CD14-positive monocyte (primary cell): ENCODE measurements at places on chromosomes 5 and 9.

- H3K27ac ChIP-seq = no peak overlapping the region
- no peak overlapping the region for H3K4me3 ChIP-seq
- H3K27me3 ChIP-seq = no peaks in the 10 kb centered on the region
- no peak for DNase-seq
- no peaks in the 10 kb centered on the region for H3K36me3 ChIP-seq
- H3K4me1 ChIP-seq = no peaks in the 10 kb centered on the region
These were observed 1793.0 kb upstream of the ACO1 start for GRCh38 chr9:30591461-30591860.

- no peaks in the 10 kb centered on the region for H3K36me3 ChIP-seq
- H3K27ac ChIP-seq = no peak overlapping the region
- H3K27me3 ChIP-seq = no peaks in the 10 kb centered on the region
These were observed 92.4 kb downstream of the ISL1 start for GRCh38 chr5:51475628-51476027.

GRCh38 chr9:100449420-100449819 lies 22.5 kb downstream of the MSANTD3 start:
- H3K4me1 ChIP-seq = no peaks in the 10 kb centered on the region
- no peaks in the 10 kb centered on the region for H3K27me3 ChIP-seq
- no peak for DNase-seq
- H3K36me3 ChIP-seq = peaks cover 4% of the 10 kb centered on the region
- no peak overlapping the region for H3K4me3 ChIP-seq

DNA sequence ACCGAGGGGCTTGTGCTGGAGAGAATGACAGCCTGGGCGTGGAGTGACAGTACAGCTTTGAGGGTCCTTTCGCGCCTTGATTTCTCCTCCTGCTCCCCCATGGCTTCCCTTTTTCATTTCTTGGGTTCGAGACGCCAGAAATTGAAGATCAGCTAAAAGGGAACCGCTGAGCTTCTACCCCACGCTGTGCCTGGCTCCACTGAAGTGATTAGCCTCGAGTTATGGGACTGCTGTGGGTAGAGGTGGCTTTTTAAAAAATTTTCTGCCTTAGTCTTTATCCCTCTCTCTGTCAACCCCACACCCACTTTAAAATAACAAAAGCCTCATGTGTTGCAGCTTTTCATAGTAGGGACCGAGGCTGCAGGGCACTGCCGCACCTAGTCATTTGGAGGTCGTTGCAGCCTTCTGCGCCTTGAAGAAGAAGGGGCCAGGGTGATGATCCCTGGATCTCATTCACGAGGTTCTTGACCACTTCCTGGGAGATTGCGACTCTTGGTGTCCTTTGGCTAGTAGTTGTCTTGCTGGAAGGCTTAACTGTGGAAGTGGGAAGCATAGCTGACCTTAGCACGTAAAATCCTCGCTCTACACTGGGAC lies 603 bp downstream of the PPIP5K2 start:
- DNase-seq = peak; percentile 19
- H3K4me3 ChIP-seq = peak overlapping the region; percentile 99
- no peaks in the 10 kb centered on the region for H3K36me3 ChIP-seq
- H3K27ac ChIP-seq = peak overlapping the region; percentile 97
- no peaks in the 10 kb centered on the region for H3K27me3 ChIP-seq
- peaks cover 9% of the 10 kb centered on the region for H3K4me1 ChIP-seq

DNA sequence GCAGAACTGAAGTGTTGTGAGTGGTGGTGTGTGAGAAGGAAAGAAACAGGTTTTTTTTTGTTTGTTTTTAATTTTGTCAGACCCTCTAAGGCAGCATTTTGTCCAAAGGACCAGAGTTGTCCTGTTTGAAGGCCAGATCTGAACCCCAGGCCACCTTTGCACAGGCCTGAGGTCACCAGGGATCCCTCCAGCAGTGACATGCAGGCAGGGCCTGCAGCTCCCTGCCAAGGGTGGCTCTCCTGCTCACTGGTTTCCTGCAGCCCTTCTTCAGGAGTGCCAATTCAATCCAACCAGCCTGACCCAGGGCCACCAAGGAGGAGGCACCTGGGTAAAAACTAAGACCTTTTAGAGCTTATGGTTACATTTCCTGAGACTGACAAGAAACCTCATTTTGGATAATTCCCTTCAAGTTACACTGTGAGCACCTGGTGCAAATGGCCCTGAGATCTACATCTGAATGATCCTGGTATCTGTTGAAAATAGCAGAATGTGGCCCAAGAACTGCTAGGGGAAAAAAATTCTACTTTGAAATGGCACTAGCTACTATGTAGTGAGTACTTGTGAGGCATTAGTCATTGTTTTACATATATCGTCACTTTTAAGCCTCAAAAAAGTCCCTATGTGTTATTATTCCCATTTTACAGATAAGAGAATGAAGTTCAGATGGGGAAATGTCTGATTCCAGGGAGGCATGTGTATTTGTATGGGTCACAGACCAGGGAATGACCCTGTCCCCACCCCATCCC lies 33.5 kb upstream of the SMU1 start:
- H3K36me3 ChIP-seq = peaks cover 63% of the 10 kb centered on the region
- DNase-seq = no peak
- no peak overlapping the region for H3K4me3 ChIP-seq
- no peaks in the 10 kb centered on the region for H3K4me1 ChIP-seq

DNA sequence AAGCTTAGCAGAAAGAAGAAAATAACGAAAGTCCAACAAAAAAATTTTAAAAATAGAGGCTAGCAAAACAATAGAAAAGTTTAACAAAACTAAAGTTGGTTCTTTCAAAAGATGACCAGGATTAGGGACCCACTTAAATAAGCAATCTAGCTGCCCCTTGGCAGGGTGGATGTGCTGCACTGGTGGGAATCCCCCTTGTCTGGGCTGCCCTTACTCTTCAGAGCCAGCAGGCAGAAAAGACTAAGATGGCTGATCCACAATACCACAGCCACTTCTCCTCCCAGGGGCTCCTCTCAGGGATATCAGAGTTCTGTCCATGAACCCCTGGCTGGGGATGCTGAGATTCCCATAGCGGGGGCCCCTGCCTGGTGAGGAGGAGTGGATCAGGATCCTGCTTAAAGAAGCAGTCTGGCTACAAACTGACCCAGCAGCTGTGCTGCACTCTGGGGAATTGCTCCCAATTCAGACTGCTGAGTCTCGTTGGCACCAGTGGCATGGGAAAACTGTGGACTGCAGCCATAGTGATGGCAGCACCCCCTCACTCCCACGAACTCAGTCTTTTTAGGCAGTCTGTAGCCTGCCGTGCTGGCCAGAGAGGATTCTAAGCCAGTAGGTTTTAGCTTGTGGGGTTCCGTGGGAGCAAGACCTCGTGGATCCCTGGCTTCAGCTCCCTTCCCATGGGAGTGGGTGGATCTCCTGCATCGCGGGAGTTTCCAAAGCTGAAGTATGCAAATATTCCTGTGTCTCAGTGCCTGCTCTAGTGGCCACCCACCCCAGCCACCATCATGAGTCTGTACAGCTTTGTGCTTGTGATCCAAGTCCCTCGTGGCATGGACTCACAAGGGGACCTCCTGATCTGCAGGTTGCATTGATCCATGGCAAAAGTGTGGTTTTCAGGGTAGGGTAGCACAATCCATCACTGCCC lies 2.9 kb upstream of the INSL6 start:
- no peak for DNase-seq
- H3K4me3 ChIP-seq = no peak overlapping the region
- no peak overlapping the region for H3K27ac ChIP-seq
- H3K36me3 ChIP-seq = no peaks in the 10 kb centered on the region
- H3K4me1 ChIP-seq = no peaks in the 10 kb centered on the region
- H3K27me3 ChIP-seq = no peaks in the 10 kb centered on the region

- no peaks in the 10 kb centered on the region for H3K36me3 ChIP-seq
- no peak overlapping the region for H3K27ac ChIP-seq
- no peaks in the 10 kb centered on the region for H3K4me1 ChIP-seq
- no peak overlapping the region for H3K4me3 ChIP-seq
These were observed 430.8 kb upstream of the TNC start for GRCh38 chr9:115548609-115549260.

GRCh38 chr9:83469722-83470121 lies 68.5 kb downstream of the FRMD3 start:
- H3K27ac ChIP-seq = no peak overlapping the region
- no peaks in the 10 kb centered on the region for H3K36me3 ChIP-seq
- no peak for DNase-seq
- no peaks in the 10 kb centered on the region for H3K27me3 ChIP-seq

- DNase-seq = no peak
- no peak overlapping the region for H3K27ac ChIP-seq
- H3K4me1 ChIP-seq = no peaks in the 10 kb centered on the region
- no peaks in the 10 kb centered on the region for H3K27me3 ChIP-seq
- no peaks in the 10 kb centered on the region for H3K36me3 ChIP-seq
These were observed 19.5 kb upstream of the SERINC5 start for GRCh38 chr5:80275347-80275746.
